ENCODE measurements at places on chromosomes 2 and 18.

DNA sequence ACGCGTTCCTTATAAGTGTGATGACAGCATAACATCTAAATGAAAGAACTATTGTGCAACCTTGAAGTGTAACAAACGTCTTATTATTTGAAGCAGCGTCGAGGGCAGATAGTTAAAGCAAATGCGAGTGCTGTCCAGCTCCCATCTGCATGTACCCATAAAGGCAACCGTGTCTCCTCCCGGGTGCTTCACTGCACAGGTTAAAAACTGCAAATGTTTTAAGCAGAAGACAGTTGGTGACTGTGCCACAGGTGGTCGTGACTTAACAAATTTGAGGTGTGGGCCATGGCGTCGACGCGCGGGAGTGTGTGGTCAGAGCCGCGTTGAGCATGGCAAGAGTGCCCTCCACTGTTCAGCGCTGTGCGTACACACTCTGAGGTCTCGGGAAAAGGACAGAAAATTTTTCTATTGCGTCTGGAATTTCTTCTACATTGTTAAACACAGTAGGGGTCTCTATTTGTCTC, 6.4 kb downstream of the SALL3 start:
- no peak for DNase-seq

GRCh38 chr2:218642121-218642656, 17.2 kb downstream of the ZNF142 start:
- no peak for DNase-seq

DNA sequence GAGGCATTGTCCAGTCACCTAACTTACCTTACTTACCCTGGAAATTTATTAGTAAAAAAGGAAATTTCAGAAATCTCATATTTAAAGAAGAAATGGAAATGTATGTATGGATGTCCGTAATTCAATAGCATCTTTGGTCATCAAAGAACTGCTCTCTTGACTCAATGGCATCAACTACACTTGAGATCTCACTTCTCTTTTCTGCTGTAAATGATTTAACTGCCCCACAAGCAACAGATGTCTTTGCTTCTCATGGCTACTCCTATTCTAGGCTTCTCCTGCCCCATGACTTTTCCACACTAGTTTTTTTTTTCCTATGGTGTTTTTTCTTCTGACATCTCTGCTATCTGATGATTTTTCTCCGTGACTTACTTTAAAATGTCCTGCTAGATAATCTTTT, 34.0 kb upstream of the ERMN start:
- DNase-seq: no peak

- DNase-seq: no peak
Measured at GRCh38 chr2:22894761-22895160, 490.2 kb upstream of the KLHL29 start.

- no peak for DNase-seq
Measured at GRCh38 chr2:120860579-120860922, 124.9 kb downstream of the GLI2 start.

DNA sequence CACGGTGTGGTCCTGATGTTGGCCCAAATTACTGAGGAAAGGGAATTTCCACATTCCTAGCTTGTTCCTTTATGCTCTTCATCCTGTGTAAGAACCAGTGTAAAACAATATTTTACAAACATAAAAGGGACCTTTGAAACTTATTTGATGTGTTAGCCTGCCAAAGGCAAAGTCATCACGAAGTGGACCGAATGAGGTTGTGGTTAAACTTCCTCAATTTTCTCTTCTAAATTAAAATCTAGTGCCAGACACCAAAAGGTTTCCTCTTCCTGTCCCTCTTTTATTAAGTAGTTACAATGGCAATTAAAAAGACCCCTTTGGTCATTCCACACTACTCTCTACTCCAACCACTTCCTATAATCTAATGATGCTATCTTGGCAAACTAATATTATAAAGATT, 279.8 kb downstream of the AFF3 start:
- no peak for DNase-seq

GRCh38 chr2:204738721-204739120, 193.4 kb downstream of the PARD3B start:
- DNase-seq: no peak

- DNase-seq: no peak
Measured at GRCh38 chr2:224086226-224086914, 47.3 kb upstream of the SERPINE2 start.

- DNase-seq: no peak
Measured at GRCh38 chr2:155651851-155652250, 680.7 kb downstream of the NR4A2 start.

GRCh38 chr2:23862716-23863426, 64.1 kb downstream of the ATAD2B start:
- DNase-seq: no peak

DNA sequence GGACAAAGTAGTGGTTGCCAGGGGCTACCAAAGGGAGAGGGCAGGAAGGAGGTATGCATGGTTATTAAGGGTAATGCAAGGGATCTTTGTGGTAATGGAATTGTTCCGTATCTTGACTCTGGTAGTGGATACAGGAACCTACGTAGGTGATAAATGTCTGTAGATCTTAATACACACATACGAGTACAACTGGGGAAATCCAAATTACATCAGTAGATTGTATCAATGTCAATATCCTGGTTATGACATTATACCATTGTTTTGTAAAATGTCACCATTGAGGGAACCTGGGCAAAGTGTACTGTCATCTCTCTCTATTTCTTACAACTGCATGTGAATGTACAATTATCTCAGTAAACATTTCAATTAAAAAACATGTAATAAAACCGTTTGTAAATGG, 56.2 kb downstream of the ALPK2 start:
- DNase-seq: no peak

DNA sequence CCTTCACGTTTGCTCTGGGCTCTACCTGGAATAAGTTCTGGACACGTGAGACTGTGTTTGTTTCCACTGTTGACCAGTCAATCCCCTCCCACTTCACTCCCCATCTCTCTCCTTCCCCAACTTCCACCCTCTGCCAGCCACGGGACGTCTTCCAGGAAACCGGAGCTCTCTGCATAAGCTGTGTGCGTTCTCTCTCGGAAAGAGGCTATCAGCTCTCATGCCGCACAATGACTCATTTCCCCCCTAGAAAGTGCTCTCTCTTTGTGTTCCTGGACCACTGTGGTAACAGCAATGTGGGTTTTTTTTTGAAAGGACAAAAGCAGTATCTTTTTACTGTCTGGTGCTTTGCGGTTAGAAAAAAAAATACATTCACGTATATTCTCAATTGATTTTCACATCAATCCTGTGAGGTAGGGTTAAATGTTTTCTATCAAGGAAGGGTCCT, 10.2 kb downstream of the PROKR1 start:
- DNase-seq: no peak

- peak; percentile 62 for DNase-seq
Measured at GRCh38 chr2:231929961-231930592, 3.9 kb upstream of the NPPC start.

DNA sequence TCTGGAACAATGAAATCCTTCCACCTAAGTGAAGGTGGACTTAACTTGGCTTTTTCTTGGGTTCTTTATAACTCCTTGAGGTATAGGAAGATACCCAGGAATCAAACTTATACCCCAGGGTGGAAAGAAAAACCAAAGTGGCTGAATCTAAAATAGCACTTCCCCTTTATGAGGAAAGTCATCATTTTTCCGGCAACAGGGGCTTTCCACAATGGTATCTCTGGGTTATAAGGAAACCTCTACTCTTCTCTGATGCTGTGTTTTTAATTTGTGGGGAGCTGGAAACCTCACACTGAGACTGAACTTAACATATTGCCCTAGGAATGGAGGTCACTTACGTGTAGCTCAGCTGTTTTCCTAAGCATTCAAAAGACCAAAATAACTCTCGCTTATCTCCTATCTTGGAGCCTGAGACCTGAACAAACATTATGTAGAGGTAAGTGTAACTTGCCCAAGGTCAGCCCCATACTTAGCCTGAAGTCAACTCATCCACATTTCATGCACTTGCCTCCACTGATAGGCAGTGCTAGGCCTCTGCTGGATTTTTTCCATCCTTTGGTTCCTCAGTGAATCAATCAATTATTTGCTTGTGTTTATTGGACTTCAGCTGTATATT, 117.9 kb downstream of the SETBP1 start:
- no peak for DNase-seq

- DNase-seq: no peak
Measured at GRCh38 chr2:69221512-69221911, 165.5 kb downstream of the GFPT1 start.

GRCh38 chr2:221551864-221552263, 20.2 kb downstream of the EPHA4 start:
- no peak for DNase-seq

GRCh38 chr18:79951545-79952455, at the start of gene SLC66A2:
Gene SLC66A2 (minus strand): TSS chr18:79951653. CDS start chr18:79950926, 727 bp downstream.
- peak; percentile 88 for DNase-seq

DNA sequence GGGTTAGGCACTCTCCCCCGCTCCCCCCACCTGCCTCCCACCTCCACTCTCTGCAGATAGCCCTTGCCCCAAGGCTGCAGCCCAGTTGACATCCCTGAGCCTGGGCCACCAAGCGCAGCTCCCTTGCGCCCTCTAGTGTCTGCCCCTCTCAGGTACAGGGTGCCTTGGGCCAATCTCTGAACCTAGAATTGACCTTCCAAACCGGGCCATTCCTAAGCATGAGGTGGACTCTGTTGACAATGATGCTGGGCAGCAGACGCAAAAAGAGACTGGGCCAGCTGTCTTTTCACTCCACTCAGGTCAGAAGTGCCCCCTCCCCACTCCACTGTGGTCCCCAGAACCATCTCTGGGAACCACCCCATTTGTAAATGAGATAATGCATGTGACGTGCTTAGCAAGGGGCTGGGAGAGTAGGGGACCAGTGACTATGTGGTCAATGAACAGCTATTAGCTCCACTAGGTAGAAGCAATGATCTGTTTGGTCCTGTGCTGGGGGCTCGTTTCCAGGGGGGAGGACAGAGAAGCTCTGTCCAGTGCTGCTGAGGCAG, 43.3 kb upstream of the PLB1 start:
- DNase-seq: no peak

DNA sequence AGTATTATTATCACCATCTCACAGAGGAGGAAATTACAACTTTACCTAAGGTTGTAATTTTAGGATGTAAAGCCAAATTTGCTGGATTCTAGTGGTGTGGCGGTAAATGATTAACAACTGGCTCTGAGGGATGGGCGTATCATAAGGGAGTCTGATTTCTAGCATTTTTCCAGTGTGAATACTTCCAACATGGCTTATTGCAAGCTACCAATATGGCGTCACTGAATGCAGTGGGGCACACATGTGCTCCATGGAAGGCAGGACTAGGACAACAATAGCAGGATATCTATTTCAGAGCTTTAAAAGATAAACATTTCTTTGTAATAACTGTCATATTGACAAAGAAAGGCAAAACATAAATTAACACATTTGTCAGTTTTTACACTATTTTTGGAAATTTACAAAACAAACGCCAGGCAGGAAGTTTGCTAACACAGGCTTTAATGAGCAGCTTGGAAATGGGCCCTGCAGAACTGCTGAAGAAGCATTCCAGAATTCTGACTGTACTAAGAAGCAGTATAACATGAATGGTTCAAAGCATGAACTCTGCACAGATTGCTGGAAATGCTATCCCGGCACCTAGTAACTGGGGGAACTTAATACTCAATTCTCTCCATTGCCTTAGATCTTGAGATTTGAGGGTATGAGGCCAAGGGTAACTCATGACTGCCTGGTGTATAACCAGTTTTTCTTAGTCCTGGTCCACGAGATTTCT, 439.3 kb upstream of the MAP2 start:
- DNase-seq: no peak

- no peak for DNase-seq
Measured at GRCh38 chr2:25517701-25518100, 155.7 kb downstream of the DTNB start.

Data from coronary artery (tissue), 2 donors.